ENCODE measurements at places on chromosomes 16 and 17.

DNA sequence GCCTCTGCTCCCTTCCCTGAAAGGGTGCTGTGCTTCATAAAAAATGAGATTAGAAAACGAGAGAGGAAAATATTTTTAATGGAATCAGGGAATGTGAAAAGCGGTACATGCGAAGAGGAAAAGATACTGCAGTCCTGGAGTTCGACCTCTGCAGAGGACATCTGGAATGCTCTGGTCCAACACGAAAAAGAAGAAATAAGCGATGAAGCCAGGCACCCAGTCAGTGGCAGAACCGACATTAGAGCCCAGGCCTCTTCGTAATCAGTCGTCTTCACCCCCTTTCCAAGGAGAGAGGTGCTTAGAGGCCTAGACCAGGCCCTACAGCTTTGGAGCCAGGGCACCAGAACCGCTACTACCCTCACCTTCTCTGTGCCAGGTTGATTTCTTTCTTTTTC is 459 bp upstream of the MARCHF10 start:
- no peak for DNase-seq

DNA sequence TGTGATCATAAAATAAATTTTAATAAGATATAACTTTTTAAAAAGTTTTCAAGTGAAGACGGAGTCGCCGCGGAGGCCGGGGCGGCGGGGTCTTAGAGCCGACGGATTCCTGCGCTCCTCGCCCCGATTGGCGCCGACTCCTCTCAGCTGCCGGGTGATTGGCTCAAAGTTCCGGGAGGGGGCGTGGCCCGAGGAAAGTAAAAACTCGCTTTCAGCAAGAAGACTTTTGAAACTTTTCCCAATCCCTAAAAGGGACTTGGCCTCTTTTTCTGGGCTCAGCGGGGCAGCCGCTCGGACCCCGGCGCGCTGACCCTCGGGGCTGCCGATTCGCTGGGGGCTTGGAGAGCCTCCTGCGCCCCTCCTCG is at the start of gene FOXC2:
FOXC2 (plus strand) TSS at position 229 of the 365 bp plus-strand sequence. CDS start 507 bp downstream, outside the sequence.
- no peak for DNase-seq

- DNase-seq, result no peak
These were observed 12.3 kb downstream of the PLXDC1 start for GRCh38 chr17:39139161-39139511.

DNA sequence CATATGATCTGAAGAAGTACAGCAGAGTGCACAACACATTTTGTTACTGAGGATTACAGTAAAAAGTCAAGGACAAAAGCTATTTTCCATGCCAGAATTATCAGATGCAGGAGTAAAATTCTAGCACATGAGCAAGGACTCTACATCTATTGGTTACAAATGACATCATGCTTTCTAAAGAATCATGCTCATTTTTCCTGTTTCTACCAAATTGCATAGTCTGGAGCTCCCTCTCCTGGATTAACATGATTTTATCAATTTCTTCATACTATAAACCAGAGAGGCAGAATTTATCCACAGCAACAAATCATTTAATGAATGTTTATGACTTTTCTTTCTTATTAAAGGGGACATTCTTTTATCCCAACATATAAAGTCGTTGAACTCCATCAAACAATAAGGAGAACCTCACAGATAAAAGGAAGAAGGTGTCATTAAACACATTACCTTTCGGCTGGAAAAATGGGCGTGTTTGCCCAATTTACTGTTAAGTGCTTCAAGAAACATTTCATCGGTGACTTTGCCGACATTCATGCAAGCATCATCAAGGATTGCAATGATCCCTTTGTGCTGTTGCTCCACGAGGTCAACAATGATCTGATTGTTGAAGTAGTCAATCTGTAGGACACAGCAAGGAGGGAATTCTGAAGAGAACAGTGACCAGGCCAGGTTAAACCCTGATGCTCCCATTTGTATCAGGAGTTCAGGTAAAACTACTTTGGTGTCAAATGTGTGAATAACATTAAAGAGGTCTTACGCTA is 121.7 kb downstream of the MYO1D start:
- DNase-seq, result peak; percentile 87

DNA sequence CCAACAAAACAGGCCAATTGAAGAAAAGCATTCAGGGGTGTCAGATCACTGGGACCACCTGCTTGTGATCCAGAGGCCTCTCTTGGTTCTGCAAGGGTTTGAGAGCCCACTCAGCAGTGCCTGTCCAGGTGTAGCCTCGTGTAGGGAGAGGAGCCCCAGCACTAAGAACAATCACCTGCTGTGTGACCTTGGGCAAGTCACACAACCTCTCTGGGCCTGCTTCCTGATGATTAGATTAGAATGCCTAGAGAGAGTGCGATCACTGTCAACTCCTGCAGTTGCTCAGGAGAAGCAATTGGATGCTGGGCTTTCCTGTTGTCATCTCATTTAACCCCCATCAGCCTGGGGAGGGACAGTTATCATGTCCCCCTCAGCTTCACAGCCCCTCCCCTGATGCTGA is 10.2 kb downstream of the DLX3 start:
- no peak for DNase-seq

- DNase-seq, result peak; percentile 88
These were observed 26.0 kb upstream of the ERN1 start for GRCh38 chr17:64155751-64156544.

GRCh38 chr17:50871364-50871763 is 5.2 kb upstream of the TOB1 start:
- no peak for DNase-seq

DNA sequence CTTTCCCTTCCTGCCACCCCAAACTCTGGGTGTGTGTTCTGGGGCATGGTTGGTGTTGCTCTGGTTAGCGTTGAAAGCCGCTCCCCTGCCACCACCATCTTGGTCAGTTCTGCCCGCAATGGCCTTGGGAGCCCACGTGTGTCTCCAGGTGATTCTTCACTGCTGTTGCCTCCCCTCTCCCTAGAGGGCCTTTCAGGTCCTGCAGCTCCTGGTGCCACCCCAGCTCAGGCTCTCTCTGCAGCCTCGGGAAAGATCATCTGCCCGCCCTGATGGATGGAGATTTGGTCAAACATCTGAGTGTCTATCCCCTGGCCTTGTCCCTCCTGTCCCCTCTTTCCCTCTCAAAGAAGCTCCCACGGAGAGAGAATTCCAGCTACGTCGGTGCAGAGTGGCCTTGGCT is 241.3 kb downstream of the RBFOX3 start:
- no peak for DNase-seq

DNA sequence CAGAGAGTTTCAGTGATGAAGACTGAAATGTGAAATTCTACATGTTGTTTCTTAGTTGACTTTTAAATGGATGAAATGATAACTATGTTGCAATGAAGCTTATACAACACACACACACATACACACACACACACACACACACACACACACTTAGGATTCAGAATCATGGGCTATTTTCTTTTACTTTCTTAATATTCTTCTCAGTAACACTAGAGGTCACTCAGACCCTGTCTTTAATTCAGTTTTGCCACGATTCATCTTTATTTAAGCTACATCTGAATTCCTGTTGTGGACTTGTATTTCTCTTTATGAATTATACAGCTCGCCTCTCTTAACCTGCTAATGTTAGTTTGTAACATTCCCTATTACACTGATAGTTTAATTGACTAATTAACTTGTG is 109.6 kb upstream of the GOT2 start:
- DNase-seq, result peak; percentile 21

- DNase-seq, result no peak
These were observed 271.6 kb downstream of the XYLT1 start for GRCh38 chr16:17199135-17199534.

GRCh38 chr17:43832976-43833829 is at the start of gene MPP3:
TSS of gene MPP3 (minus strand) at chr17:43833146. CDS start at chr17:43831906, 1,240 bp downstream.
- peak; percentile 70 for DNase-seq

DNA sequence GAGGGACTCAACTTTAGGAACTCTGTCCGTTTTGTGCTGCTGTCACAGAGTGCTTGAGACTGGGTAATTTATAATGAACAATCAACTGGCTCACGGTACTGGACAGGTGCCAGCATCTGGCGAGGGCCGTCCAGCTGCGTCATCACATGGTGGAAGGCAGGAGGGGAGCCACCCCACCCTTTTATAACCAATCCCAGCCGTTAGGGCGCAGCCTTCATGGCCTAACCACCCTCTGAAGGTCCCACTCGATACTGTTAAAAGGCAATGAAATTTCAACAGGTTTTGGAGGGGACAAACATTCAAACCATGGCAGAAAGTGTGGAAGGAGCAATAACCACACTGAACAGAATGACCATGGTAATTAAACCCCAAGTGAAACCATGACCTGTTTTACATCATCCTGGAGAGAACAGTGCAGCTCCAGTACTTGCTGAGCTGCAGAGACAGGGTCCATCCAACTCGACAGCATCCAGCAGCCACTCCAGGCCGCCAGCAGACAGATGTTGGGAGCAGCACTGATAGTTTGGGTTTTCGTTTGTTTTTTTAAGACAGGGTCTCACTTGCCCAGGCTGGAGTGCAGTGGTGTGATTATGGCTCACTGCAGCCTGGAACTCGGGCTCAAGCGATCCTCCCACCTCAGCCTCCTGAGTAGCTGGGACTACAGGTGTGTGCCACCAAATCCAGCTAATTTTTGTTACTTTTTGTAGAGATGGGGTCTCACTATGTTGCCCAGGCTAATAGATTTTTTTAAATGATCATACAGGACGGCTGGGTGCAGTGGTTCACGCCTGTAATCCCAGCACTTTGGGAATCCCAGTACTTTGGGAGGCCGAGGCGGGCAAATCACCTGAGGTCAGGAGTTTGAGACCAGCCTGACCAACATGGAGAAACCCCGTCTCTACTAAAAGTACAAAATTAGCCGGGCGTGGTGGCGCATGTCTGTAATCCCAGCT is 11.0 kb downstream of the CHMP6 start:
- peak; percentile 34 for DNase-seq

- DNase-seq, result no peak
These were observed 20.5 kb downstream of the C1QTNF1 start for GRCh38 chr17:79044462-79044861.

DNA sequence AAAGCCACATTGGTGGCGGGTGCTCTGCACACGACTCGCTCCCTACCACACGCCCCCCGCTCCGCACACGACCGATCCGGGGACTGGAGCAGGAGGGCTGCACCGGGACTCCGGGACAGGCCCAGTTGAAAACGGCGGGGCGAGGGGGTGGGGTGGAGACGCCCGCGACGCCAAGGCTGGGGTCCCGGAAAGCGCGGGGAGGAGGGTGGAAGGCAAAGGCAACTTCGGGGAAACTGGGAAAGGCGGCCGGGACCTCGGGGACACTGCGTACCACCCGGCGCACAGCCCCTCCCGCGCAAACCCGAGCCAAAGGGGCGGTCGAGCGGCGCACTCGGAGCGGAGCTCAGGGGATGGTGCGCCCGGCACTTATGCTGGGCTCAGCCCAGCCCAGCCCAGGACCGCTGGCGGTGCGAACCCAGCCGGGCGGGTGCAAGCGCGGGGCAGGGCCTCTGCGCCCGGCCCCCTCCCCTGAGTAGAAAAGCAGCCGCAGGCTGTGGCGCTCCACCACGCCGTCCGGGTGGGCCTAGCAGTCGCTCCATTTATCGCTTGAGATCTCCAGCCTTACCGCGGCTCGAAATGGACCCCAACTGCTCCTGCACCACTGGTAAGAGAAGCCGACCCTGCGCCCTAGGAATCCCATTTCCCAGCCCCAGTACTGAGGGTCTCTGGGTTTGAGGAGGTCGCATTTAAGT is at the start of gene MT1M:
MT1M (plus strand) TSS at position 504 of the 692 bp plus-strand sequence; CDS start at position 577, 73 bp downstream.
- DNase-seq, result peak; percentile 72

DNA sequence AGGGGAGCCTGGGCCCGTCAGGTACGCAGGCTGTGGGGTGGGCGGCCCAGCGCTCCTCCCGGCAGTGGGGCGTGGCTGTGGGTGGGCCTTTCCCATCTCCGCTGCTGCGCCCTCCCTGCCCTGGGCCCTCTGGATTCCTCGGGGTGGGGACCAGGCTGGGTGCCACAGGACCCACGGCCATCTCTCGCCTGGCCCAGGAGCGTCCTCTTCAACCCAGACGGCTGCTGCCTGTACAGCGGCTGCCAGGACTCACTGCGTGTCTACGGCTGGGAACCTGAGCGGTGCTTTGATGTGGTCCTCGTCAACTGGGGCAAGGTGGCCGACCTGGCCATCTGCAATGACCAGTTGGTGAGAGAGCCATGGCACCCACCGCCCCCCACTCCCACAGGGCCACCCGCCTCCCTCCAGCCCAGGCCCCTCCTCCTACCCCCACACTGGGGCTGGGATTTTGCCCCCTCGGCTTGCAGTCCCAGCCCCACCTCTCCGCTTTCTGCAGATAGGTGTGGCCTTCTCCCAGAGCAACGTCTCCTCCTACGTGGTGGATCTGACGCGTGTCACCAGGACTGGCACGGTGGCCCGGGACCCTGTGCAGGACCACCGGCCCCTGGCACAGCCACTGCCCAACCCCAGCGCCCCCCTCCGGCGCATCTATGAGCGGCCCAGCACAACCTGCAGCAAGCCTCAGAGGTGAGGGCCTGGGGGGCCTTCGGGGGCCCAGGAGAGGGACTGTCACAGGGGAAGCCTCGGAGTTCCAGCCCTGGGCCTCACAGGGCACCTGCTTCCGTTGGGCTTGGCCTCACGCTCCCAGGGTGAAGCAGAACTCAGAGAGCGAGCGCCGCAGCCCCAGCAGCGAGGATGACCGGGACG is 17.2 kb downstream of the KATNB1 start:
- DNase-seq, result no peak

- DNase-seq, result no peak
These were observed 418.9 kb downstream of the CDH8 start for GRCh38 chr16:61617219-61617783.

GRCh38 chr17:55430541-55431288 is 9.1 kb upstream of the MMD start:
- no peak for DNase-seq

- DNase-seq, result no peak
These were observed 4.1 kb downstream of the USH1G start for GRCh38 chr17:74918906-74919305.

GRCh38 chr16:46948548-46949166 is 24.8 kb downstream of the DNAJA2 start:
- DNase-seq, result no peak

GRCh38 chr17:62163847-62164246 is 98.8 kb upstream of the MED13 start:
- no peak for DNase-seq

DNA sequence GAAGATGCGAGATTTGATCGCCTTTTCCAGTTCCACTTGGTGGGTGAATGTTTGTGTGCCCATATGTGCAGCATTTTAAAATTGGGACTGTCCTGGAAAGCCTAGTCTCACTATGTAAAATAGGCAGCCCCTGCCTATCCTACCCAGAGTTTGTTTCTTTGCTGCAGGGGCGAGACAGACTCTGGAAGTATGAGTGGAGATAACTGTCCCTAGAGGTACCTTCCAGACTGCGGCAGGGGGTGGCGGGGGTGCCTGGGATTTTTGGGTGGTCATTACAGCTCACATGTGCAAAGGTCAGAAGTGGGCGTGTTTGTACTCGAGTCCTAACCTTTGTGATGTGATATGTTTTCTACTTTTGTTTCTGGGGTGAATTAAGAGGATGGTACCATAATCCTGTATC is 36.6 kb downstream of the MPRIP start:
- DNase-seq, result no peak

GRCh38 chr17:55730808-55731207 is 8.1 kb upstream of the TMEM100 start:
- DNase-seq, result no peak

DNA sequence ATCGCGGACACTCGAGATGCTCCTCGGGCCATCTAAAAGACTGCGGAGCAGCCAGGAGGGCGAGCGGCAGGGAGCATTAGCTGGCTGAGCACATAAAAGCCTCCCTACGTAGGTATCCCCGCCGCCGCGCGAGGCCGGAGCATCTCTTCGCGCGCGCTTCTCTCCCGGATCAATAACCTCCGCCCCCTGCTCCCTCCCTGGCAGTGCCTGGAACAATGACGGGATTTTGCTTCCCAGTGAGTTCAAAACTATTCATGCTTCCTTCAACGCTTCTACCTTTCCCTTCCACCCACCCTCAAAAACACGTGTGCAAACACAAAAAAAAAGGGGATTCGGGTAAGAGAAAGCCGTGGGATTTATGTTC is 984 bp downstream of the CENPV start:
- peak; percentile 7 for DNase-seq

GRCh38 chr17:4950075-4950745 is 709 bp upstream of the ENO3 start:
- no peak for DNase-seq

All from midbrain (tissue), 1 donor.